Hematopoietic multipotent progenitor cell treated with erythropoietin and hydrocortisone succinate and interleukin-3 and kit ligand, for 17 days (in vitro differentiated cells): ENCODE measurements at places on chromosomes 11 and 22.

GRCh38 chr11:44065841-44066731, at the start of gene ACCS:
ACCS (plus strand) TSS chr11:44066270; CDS start chr11:44067628, 1,358 bp downstream.
- peak; percentile 86 for DNase-seq

DNA sequence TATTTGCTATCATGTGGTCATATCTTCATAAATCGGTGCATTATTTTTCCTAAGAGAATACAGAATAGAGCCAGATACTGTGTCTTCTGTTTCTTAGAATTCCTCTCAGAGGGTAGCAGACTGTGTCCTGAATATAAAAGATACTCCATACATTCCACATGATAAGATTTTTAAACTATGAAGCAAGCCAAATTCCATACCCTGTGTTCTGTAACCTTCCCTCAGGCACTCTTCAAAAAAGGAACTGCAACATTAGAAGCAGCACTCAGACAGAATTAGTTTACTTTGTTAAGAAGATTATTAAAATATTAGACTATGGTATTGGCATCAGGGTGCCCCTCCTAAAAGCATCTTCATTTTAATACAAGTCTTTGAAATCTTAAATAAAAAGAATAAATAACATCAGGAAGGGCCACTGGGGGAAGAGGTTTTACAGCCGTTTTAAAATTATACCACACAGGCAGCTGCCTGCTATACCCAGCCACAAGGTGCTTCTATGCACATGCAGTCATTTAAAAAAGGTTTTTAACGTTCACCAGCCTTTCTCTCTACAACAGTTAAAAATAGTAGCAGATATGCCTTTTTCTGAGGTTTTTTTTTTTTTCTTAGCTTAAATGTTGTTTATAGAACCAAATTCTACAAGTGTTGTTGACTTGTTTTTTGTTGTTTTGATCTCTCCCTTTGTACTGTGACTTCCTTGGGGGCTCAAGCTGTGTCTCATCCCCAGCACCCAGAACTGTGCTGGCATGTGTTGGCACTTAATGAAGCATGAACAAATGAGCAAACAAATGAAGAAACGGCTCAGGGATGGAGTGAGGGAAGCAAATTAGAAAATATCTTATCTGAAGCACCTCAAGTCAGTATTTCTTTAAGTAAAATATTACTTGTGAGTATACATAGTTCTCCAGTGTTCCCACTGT, 54.7 kb upstream of the CCDC89 start:
- DNase-seq: no peak

DNA sequence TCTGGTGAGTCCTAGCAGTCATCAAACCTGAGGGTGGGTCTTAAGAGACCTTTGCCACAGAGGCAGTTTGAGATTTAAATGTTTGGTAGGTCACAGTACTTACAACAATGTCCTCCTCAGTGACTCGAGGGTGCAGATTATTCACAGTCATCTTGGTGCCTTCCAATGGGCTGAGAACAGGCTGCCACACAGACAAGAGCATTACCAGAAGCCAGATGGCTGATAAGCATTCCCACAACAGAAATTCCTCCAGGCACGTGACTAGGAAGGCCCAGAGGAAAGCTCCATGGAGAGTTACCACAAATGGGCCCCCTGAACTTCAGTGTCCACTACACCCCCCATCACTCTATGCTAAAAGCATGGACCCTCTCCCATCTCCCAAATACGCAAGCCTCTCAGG, 19.2 kb downstream of the POLDIP3 start:
- DNase-seq: no peak

DNA sequence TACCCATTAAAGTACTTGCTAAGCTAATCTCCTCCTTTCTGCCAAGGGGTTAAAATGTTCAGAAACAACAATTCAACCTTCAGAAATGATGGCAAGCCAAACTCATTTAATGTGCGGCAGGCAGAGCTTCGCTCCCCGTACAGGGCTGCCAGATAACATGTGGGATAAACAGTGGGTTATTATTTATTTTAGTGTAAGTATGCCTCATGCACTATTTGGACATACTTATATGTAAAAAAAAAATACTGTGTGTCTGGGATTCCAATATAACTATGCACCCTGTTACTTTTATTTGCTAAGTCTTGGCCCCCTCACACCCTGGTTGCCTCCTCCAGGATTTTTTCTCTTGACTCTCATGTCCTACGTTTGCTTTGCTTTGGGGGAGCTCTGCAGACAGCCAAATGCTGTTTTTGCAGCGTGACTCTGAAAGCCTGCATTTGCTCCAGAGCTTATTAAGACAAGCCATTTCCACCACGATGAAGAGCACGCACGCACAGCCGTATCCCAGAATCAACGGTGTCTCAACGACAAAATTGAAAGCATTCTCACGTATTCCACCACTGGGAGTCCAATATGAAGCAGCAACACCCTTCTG, 86.5 kb upstream of the SHANK2 start:
- DNase-seq: no peak
